Activated CD4-positive, alpha-beta T cell treated with anti-CD3 and anti-CD28 coated beads, Interleukin-2, amount 50 U/mL, for 24 hours (primary cell): ENCODE measurements at places on chromosomes 5 and 9.

DNA sequence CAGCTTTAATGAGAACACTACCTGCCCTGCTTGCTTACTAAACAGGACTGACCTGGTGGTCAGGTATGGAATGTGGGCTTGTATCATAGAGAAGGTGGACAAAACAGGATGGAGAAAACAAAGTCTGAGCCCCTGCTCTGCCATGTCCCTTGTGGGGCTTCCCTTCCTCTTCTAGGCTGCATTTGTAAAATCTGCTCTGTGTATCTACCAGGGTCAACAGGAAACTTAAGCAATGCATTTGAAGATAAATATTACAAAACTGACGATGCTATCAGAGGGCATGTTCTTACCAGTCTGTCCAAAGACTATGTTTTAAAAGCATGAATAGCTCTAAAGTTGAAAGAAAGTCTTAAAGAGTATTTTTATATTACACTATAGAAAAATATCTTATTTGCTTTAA, 228.7 kb downstream of the DCP2 start:
- DNase-seq: no peak

DNA sequence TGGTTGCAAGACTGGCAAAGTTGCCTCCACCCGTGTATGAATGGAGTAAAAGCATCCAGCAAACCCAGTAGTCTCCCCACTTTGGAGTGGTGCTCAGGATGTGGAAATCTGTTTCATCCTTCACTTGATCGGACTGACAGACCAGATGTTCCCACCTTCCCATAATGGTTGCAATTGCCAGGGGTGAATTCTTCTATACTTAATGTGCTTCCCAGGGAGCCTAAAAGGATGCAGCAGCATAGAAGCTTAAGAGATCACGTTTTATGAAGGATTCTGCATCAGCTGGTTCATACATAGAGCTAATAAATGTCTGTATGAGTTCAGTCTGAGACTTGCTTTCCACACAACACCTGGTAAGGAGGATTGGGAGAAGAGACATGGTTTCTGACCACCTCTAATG, 198.8 kb upstream of the S1PR3 start:
- no peak for DNase-seq

GRCh38 chr5:135993880-135994636, 34.7 kb upstream of the TGFBI start:
- DNase-seq: no peak

DNA sequence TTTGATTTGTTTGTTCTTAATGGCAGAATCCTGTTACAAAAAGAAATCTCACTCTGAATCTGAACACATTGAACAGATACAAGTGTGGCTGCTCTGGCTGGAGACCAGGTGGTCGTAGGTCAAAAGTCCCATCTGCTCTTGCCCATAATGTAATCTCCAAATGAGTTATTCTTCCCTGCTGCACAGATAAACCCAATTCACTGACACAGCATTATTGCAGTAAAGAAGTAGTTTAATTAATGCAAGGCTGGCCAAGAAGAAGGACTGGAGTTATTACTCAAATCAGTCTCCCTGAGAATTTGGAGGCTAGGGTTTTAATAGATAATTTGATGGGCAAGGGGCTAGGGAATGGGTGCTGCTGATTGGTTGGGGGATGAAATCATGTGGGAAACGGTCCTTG, 52.6 kb downstream of the PUM3 start:
- no peak for DNase-seq

DNA sequence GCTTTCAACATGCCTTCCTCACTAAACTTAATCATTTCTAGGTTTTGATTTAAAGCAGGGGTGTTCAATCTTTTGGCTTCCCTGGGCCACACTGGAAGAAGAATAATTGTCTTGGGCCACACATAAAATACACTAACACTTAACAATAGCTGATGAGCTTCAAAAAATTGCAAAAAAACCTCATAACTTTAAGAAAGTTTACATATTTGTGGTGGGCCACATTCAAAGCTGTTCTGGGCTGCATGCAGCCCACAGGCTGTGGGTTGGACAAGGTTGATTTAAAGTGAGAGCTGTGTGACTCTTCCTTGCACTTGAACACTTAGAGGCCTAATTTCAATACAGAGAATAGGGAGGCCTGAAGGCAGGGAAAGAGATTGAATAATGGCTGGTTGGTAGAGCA, 598.3 kb downstream of the EFNA5 start:
- no peak for DNase-seq

- DNase-seq: no peak
Measured at GRCh38 chr5:174500636-174501035, 223.7 kb upstream of the MSX2 start.

- no peak for DNase-seq
Measured at GRCh38 chr5:41857989-41858388, 12.2 kb downstream of the OXCT1 start.
